ENCODE measurements at places on chromosomes 7 and 10.

DNA sequence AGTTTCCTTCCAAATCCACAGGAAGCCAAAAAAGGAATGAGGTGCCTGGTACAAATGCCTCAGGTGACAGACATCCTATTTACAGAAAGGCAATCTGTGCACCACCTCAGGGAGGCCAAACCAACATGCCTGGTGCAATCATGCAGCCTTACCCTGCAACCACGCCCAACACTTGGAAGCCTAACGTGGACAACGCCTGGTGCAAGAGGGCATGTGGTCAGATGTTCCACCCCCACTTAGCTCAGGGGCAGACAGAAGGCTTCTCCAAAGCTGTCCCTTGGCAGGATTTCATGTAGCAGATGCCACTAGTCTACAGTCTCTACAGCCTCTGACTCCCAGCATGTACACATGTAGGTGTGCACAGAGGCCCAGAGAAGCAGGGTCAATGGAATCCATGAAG is 89.5 kb downstream of the KCNMA1 start:
- DNase-seq = no peak

DNA sequence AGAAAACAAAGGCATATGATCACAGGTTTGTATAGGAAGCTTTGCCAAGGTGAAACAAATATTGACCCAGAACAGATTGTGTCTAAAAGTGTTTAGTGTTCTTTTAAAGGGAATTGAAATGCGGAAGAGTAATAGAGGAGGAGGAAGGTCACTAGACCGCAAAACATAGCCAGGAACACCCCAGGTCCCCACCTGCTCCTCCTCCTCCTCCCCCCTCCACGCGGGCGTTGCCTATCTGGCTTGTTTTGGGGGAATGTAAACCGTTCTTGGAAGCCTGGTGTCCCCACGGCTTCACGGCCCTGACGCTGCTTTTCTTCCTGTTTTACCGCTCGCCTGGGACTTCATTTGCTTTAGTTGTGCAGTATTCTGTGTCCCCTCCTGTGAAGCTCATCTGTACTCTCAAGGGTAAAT is 81.0 kb upstream of the PFKP start:
- DNase-seq = no peak

GRCh38 chr7:92944633-92945032 is 108.3 kb upstream of the CDK6 start:
- DNase-seq = no peak

- DNase-seq = no peak
Measured at GRCh38 chr7:101699881-101700823, 71.1 kb upstream of the MYL10 start.

GRCh38 chr10:80484243-80484642 is 30.1 kb downstream of the TSPAN14 start:
- no peak for DNase-seq
